ENCODE measurements at places on chromosomes 12 and 14.
A peak's percentile ranks its signal among the peaks of the same experiment; 100 is the strongest.

DNA sequence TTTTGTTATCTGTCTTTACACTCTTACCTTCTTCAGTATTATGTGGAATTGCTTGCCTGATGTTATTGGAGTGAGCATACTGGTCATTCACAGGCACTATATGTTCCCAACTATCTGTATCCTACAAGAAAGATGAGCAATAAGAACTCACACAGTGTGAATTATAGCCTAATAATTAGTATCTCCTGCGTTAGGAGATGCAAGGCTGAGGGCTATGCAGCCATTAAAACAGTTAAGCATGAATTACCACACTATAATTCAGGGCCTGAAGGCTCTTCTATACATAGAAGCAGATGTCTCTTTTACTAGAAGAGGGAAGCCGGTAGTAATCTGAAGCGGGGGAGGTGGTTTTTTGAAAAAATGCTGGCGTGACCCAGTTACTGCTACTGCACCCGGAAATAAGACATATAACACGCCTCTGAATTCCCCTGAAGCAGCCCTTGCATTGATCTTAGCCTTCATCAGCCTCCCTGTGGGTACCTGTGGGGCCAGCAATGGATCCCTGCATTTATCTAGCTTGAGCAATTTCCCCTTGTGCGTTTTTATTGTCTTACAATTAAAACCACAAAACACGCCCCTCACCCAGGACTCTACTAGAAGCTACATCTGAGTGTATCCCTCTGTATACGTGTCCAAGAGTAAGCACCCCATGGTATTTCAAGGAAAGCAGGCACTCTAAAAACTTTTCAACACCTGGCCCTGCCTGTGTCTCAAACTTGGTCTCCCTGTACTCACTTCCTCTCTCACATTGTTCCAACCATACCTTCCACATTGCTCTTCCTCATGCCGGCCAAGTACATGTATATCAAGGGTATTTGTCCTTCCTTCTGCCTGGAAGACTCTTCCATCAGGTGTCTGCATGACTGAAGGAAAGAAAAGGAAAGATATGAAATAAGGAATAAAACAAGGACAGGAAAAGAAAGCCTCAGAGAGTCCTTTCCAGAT, 210.9 kb upstream of the ARID2 start:
- DNase-seq, result no peak

GRCh38 chr14:34981743-34982420, 910 bp upstream of the SRP54 start:
- DNase-seq, result no peak

DNA sequence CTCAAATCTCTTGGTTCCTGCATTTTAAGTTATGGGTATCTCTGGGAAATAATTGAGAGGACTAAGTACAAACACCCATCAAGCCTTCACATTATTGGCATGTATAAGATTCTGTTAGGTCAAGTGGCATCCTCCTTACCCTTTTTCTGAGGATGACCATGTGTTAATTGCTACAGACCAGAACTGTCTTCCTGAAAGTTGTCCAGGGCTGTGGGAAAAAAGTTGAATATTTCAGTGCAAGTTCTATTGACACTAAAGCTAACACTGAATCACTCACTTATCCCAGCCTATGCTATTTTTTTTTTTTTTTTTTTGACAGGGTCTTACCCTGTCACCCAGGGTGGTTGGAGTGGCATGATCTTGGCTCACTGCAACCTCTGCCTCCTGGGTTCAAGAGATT, 130.1 kb upstream of the HIF1A start:
- no peak for DNase-seq

GRCh38 chr14:66539034-66539433, 31.1 kb downstream of the GPHN start:
- no peak for DNase-seq

DNA sequence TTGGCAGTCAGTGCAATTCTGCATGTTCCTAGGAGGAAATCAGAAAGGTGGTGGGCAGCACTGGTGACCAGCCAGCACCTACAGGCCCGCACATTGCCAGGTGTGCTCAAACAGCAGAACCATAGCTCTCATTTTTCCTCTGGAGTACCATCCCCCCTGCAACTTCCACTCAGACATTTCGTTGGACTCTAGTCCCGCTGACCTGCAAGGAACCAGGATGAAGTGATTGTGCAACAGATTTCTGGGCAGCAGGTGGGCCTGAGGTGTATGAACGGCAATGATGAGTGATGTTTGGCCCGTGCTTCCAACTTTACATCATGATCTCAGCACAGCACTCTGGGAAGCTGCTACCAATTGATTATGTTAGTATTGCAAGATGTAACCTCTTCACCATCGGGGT, 129.9 kb downstream of the NTF3 start:
- DNase-seq, result no peak

- no peak for DNase-seq
Observed at GRCh38 chr14:24954700-24955037, 95.3 kb downstream of the STXBP6 start.

- DNase-seq, result no peak
Observed at GRCh38 chr12:122872815-122873361, 23.0 kb downstream of the VPS37B start.

DNA sequence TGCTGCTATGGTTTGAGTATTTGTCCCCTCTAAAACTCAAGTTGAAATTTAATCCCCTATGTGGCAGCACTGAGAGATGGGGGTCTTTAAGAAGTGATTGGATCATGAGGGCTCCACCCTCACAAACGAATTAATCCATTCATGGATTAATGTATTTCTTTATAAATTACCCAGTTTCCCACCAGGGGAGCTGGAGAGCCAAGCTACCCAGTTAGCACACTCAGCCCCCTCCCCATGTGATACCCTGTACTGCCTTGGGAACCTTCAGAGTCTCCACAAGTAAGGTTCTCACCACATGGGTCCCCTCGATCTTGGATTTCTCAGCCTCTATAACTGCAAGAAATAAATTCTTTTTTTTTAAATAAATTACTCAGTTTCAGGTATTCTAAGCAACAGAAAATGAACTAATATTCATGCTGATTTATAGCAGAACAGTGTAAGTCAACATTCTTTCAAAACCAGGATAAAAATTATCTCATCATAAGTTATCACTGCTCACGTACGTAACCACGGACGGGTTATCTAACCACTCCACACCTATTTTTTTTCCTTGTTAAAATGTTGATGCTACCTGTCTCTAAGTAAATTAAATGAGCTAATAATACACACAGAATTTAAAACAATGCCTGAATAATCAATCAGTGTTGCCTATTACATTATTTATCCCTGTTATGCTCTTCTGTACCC, 3.6 kb downstream of the NAP1L1 start:
- no peak for DNase-seq

GRCh38 chr12:19411234-19412204, 27.8 kb upstream of the AEBP2 start:
- DNase-seq, result no peak

DNA sequence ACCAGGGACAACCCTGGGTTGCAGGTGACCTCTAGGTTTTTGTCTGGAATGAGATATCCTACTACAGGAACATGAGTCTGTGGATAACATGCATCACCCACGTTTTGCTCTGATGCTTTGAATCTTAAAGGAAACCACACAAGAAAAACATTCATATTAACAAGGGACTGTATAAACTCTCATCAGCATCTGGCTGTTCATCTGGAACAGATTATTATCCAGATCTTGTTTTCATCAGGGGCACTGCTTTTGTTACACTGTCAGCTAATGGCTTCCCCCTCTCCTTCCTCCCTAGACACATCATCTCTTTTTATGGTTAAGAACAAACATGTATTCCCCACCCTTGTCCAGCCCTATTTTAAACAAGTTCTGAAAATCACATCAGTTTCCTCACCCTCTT, 1095.7 kb downstream of the AACS start:
- no peak for DNase-seq

- no peak for DNase-seq
Observed at GRCh38 chr12:109736552-109737108, 23.0 kb downstream of the FAM222A start.

GRCh38 chr14:90519262-90519920, 122.6 kb downstream of the CALM1 start:
- DNase-seq, result no peak

GRCh38 chr12:51373187-51373586, 18.0 kb downstream of the GALNT6 start:
- no peak for DNase-seq

DNA sequence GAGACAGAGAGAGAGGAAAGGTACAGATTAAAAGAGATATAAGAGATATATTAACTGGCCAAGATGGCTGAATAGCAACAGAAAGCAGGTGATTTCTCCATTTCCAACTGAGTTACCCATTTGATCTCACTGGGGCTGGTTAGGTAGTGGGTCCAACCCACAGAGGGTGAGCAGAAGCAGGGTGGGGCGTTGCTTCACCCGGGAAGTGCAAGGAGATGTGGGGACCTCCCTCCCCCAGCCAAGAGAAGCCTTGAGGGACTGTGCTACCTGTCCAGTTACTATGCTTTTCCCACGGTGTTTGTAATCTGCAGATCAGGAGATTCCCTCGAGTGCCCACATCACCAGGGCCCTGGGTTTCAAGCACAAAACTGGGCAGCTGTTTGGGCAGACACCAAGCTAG, 131.2 kb downstream of the AKAP6 start:
- DNase-seq, result no peak

- DNase-seq, result peak; percentile 32
Observed at GRCh38 chr12:58346032-58346632, 404.8 kb downstream of the ATP23 start.

GRCh38 chr12:95796225-95796981, 5.8 kb upstream of the NTN4 start:
- DNase-seq, result no peak

GRCh38 chr14:45246691-45247090, 6.3 kb downstream of the MIS18BP1 start:
- no peak for DNase-seq

DNA sequence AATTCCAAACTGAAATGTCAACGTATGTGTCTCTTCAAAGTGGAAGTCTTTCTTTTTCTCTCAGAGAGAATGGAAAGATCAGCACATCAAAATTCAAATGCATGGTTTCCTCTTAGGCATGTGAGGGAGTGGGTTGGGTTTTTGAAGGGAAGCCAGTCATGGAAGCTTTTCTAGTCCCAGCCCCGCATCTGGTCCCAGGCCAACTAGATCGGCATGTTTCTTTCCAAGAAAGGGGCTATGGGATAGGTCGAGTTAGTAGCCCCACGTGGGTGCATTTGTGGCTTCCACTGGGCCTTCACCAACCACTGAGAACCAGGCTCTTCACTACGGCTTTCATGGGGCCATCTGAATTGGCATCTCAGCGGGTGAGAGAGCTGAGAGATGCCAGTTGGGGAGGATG, 6.6 kb downstream of the C1S start:
- no peak for DNase-seq

GRCh38 chr14:30115756-30116155, 188.1 kb upstream of the PRKD1 start:
- DNase-seq, result no peak

DNA sequence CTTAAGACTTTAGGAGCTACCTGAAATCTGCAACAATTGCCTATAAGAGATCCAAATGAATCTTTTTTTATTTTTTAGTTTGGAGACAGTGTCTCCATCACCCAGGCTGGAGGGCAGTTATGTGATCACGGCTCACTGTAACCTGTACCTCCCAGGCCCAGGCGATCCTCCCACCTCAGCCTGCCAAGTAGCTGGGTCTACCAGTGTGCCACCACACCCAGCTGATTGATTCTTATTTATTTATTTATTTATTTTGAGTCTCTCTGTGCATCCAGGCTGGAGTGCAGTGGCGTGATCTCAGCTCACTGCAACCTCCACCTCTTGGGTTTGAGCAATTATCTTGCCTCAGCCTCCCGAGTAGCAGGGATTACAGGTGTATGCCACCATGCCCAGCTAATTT, 26.1 kb downstream of the STK38L start:
- no peak for DNase-seq

GRCh38 chr14:84065811-84066210, 1464.1 kb upstream of the FLRT2 start:
- DNase-seq, result no peak

DNA sequence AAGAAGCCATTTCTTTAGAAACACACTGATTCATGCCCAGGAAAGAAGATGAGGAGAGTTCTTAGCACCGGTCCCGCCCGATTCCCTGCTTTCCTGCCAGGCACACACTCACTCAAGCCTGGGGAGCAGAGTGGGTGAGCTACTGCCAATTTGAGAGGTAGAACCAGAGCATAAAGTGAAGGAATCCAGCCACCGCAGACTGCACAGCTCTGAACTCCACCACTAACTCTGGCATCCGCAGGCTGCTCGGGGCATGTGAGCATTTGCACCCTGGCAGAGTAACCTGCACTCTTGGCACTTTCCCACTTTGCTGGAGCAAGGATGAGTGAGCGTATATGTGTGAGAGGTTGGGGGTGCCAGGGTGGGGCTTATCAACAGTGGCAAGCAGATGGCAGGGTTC, 4.0 kb upstream of the SYNDIG1L start:
- DNase-seq, result no peak

DNA sequence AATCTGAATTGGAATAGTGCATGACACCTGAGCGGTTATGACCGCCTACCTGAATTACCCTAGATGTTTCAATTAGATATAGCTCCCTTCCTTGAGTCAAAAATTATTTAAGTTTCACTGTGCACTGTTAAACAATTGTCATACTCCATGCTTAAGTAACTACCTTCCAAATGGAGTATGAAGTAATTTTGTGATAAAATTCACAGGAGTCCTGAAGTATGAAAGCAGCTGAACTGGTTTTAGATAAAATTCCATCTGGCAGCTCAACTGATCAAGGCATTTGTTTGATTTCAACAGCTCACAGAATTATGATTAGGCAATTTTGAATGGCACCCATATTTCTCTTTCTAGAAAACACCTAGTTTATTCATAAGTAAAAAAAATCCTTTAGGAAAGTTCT, 19.5 kb downstream of the PRICKLE1 start:
- DNase-seq, result no peak

DNA sequence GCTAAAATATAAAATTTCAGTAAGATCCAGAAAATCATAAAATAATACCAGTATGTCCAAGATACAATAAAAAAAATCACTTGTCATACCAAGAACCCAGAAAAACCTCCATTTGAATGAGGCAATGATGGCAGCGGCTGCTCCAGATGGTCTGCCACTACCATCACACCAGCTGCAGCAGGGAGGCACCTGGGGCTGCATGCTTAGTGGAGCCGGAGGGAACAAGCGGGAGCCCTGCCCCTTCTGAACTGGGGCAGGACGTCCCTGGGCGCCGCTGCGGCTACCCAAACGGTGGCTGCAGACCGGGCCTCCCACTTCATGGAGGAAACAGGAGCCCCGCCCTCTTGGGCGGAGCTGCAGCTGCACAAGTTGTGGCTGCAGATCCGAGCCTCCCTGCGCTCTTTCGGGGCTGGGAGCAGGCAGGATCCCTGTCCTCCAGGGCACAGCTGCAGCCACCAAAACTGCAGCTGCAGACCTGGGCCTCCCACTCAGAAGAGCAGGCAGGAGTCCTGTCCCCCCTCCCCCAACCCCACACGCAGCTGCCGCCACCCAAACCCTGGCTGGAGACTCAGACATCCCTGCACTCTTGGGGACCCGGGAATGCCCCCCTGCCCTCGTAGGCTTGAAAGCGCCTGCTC, 36.1 kb upstream of the OR5AU1 start:
- DNase-seq, result peak; percentile 54

GRCh38 chr14:34502001-34502400, 37.5 kb downstream of the EAPP start:
- peak; percentile 16 for DNase-seq

Data from foreskin melanocyte (primary cell).